Left colon (tissue), 2 donors: ENCODE measurements at places on chromosomes 12 and 14. TPM values are rescaled to one million over a fixed set of nuclear protein-coding genes. Genes with fewer than 3 reads are reported as not detected.

- DNase-seq = peak; percentile 56
Measured at GRCh38 chr14:24398293-24398652, 530 bp upstream of the NYNRIN start.

- no peak for DNase-seq
Measured at GRCh38 chr12:800401-800800, 48.0 kb downstream of the WNK1 start.

DNA sequence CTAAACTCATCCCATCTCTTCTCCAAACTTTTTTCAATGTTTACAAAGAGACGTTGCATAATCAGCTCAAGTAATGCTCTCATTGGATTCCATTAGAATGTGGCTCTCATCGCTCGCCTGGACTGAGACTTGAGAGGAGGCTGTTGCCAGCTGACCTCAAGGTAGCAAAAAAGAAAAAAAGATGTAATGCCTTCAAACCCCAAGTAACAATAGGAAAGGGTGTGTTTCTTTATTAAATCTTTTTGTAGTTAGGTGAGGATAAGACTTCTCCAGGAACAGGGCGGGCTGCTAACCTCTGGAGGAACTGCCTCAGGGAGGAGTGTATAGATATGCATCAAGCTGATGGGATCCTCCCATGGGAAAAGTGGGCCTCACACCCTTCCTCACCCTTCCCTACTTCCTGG, 956 bp upstream of the PTHLH start:
- DNase-seq = no peak

- DNase-seq = no peak
Measured at GRCh38 chr14:51996148-51996746, 6.9 kb downstream of the RTRAF start.

DNA sequence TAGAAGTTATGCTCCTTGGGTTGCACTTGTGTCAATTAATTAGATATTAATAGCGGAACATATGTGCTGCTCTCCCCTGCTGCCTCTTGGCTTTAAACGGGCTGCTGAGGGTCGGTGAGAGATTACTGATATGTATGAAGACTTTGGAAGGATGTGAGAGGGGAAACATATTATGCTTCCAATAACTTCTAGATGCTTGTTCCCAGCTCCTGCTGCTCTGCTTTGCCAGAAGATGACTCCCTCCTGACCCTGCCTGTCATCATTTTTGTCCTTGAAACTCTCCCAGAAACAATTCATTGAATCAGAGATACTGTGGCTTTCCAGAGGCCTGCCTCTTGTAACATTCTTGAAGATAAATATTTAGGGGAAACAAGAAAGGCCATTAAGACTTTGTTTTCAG, 300.1 kb upstream of the STXBP6 start:
- no peak for DNase-seq

DNA sequence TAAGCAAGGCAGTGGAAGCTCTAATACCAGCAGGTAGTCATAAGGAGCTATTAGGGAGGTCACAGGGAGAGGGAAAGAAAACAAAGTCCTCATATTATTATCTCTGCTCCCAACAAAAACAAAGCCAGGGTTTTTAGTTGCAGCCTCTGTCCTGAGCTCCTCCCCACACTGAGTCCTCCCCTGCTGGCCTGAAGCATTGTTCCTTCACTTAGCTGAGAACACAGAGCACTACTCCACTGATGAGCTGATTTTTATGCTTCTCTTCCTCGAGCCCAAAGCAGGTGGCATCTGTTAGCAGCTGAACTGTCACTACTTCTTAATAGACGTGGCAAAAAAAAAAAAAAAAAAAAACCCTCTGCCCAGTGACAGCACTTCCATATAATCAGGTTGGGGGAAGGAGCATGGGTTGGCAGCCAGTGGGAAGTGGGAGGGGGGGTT, 10.5 kb upstream of the STAC3 start:
- no peak for DNase-seq

GRCh38 chr14:69324341-69324931, 64.5 kb downstream of the GALNT16 start:
- no peak for DNase-seq

DNA sequence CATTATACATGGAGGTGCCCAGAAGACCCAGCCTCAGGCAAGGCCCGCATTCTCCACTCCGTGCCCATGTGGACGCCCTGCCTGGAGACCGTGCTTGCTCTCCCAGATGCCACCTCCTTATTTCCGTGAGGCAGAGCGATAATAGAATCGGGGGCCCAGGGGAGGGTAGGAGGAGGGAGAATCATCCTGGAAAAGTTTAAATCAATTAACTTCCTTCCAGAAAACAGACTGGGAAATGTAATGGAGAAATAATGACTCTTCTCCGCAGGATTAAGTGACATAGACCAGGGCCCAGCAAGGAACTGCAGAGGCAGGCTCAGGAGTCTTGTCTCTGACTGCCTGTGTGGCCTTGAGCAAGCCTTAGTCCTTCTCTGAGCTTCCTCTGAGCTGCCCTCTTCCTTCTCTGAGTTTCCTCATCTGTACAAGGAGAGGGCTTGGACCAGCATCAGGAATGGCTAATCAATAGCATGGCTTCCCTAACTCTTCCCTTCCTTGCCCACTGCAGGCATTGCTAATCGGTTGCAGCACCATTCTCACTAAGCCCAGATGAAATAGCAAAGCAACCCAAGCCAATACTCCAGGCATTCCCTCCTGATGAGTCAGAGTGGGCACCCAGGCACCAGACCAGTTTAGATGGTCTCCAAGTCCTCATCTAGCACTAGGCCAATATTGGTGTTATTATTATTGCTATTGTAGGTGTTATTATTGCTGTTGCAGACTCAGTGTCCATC, 11.3 kb upstream of the FAM222A start:
- DNase-seq = no peak

DNA sequence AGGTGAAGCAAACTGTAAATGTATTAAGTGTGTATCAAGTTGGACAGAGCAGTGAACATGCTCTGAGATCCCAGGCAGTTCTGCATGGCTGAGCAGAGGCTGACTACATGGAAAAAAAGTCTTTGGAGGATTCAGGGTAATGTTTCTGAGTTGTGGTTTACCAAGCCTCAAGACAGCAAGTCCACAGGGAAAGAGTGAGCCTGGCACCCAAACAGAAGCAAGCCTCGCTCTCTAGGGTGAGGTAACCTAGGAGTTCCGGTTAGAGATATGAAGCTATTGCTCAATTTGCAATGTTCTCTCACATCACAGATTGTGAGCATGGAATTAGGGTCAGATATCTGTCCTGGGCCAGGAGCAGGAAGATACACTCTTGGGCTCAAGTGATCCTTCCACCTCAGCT, 158.6 kb downstream of the MON2 start:
- DNase-seq = no peak

DNA sequence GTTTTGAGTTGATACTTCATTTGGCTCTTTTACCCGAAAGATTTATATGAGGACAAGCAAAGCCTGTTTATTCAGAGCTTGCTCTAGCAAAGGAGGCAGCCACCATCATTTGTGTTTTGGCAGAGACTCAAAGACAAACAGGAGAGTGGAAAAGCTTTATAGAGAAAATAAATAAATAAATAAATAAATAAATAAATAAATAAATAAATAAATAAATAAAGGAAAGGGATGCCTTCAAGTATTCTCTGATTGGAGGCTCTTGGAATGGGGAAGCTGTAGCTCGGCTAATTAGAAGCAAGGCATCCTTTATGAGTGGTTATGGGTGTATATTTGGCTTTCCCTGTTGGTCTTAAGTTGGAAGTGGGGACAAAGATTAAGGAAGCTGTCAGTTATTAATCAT, 229.8 kb downstream of the RASSF9 start:
- DNase-seq = no peak

DNA sequence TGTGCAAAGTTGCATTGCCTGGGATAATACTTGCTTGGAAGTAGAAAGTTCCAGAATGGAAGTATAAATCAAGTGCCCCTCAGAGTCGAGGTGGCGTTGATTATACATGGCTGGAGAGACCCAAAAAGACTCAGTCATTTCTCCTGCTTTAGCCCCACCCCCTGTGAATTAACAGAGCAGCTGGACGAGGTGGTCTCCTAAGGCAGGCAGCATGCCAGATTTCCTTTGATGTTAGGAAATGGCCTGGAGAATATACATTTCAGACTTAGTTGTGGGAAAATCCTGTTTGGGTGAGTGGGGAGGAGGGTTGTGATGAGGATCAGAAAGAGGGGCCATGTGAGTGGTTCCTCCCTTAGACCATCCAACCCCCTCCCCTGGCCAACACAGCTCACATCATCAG, 406.1 kb upstream of the TMPO start:
- no peak for DNase-seq

DNA sequence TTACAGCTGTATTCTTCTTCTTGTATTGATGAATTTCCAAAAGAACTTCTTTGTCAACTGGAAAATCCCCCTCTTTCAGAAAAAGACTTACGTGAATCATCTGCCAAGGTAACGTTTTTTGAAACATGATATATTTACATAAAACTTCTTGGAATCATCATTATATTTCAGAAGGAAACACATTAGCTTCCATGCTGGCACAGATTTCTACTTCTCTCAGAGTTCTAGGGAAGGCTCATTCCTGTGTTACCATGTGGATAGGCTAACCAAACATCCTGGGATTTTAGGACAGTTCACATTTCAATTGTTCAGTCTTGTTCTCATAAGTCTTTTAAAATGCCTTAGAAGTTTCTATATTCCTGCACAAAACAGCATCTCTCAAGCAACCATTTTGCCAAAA, 120.3 kb upstream of the NEDD1 start:
- DNase-seq = no peak

DNA sequence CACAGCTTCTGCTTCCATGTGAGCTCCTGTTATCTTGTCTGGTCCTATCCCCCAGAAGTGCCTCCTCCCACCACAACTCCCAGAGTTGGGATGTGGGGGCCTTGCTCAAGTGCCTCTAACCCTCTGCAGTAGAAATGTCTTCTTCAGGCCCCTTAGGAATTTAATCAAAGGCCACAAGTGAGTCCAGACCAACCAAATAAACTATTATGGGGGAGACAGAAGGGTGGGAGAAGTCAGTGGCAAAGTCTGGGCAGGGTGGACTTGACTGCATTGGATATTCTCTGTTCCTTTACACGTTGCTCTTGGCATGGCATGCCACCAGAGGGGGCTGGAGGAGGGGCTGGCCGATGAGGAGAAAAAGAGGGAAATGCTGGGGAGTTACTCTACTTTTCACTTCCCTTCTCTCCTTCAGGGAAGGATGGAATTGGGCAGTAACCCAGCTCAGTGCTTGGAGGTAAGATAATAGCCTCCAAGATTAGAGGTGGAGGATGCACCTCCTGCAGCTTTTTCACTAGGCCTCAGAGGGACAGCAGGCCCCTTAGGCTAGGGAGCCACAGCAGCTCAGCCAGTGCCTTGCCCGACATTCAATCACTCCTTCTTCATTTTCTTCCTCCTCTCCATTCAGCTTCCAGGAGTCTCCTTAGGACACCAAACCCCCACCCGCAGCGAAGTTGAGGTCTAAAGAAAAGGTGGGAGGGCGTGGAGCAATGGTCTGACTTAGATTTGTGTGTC, 1.2 kb upstream of the AP1G2 start:
- DNase-seq = no peak

DNA sequence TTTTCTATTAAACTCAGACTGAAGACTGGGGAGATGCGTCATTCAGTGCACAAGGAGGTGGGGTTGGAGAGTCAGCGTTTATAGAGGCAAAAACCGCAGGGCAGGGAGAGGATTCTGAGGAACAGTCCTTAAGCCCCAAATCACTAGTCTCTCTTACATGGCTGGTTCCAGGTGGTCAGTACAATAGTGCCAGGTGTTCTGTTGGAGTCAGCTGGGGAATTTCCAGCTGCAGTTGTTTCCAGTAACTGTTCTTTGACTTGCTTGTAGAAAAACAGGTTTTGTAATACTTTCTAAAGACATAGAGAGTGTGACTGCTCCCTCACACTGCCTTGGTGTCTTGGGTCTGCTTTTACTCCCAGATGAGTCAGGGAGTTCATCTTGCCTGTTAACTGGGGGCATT, 192.2 kb downstream of the TMTC3 start:
- no peak for DNase-seq

DNA sequence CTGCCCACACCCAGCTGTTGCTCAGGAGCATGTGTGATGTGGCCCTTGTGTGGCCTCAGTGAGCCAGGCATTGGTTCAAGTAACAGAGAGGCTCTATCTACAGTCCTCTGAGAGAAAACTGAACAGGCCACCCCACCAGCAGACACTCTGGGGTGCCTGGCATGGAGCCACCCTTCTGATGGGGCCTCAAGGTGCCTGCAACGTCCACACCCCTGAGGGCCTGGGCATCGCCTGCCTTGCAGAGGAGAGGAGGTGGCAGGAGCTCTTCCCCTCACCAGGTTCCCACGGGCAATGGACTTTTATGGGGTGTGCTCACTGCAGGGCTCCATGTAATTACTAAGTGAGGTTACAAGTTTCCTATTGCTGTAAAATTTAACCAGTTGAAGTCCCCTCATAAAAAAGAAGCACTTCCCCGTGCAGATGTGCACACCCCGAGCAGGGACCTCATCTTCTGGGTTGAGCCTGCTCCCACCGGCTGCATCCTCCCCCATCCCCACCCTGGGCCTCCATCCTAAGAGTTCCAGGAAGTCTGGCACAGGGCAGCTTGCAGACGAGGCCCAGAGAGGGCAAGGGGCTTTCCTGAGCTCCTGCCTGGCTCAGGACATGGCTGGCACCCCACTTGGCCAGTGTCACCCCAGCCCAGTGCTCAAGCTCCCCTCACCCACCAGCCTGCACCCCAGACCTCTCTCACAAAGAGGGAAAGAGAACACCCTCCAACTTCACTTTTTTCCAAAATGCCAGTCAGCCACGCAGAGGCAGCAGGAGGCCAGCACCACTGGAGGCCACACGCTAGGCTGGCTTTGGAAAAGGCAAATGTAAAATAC, 270.4 kb upstream of the RTL1 start:
- DNase-seq = no peak

DNA sequence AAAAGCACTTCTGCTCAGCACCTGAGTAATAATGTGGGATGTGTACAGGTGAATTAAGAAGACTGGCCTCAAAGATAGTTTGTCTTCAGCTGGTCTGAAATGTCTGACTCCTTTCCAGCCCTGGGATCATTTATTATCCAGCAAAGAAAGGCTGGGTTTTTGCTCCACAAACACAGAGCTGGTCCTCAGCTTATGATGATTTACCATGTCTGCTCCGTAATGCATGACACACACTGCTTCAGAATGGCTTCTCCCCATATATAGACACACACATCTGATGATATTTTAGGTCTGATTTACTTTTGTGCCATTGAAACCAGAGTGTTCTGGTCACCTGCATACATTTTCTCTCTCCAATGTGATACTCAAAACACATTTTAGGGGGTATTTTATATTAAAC, 225.0 kb downstream of the SLC25A21 start:
- no peak for DNase-seq

- no peak for DNase-seq
Measured at GRCh38 chr12:100024974-100025555, 40.3 kb upstream of the ANKS1B start.

DNA sequence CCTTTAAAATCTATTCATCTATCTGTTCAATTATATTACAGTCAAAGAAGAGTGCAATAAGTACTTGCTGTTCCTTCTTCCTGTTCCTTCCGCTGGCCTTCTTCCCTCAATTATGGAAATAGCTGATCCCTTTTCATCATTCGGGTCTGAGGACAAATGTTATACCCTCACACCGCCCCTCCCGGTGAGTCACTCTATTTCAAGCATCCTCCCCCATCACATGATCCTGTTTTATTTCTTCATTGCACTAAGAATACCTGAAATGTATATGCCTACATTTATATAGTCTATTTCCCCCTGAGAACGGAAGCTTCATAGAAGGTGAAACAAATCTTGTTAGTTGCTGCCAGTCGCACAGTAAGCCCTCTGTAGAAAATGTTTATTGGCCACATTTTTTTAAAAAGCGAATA, 2.5 kb downstream of the SLC38A1 start:
- DNase-seq = peak; percentile 65

The PIWIL1 gene
- 0.31 TPM for total RNA-seq

The TRPV4 gene
- total RNA-seq = 0.09 TPM

The GPN3 gene
- total RNA-seq = 10.2 TPM

The BEST3 gene
- not detected for total RNA-seq

The LBHD2 gene
- total RNA-seq = not detected

The PAPOLA gene
- total RNA-seq = 159 TPM

The MYH6 gene
- not detected for total RNA-seq
